NCI-H146 (cell line): ENCODE measurements at places on chromosomes 3 and 15.

- DNase-seq = no peak
Measured at GRCh38 chr3:1318296-1319005, 225.6 kb downstream of the CNTN6 start.

- DNase-seq = no peak
Measured at GRCh38 chr15:78242128-78242527, 7.8 kb upstream of the ACSBG1 start.

GRCh38 chr15:77985031-77985930 lies 92.2 kb downstream of the TBC1D2B start:
- DNase-seq = no peak

GRCh38 chr15:31169558-31169957 lies 68.0 kb upstream of the TRPM1 start:
- no peak for DNase-seq

GRCh38 chr3:155101398-155101797 lies 21.3 kb downstream of the MME start:
- no peak for DNase-seq

- DNase-seq = no peak
Measured at GRCh38 chr15:88125576-88125975, 131.0 kb downstream of the NTRK3 start.

DNA sequence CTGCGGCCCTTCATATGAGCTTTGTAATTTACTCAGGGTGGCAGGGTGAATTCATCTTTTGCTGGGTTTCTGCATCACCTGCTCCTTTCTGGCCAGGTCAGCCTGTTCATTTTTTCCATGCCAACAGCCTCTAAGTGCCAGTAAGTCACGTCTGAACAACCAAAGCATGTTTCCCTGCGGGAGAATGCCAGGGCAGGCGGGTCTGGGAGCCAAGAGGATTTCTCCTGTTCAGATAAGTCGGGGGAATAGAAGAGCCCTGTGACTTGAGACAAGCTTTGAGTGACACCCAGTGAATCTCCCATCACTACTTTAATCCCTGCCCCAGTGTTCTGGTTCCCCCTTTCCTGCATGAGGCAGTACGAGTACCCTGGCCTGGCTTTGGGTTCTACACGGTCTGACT lies 153.1 kb downstream of the PGPEP1L start:
- DNase-seq = no peak

DNA sequence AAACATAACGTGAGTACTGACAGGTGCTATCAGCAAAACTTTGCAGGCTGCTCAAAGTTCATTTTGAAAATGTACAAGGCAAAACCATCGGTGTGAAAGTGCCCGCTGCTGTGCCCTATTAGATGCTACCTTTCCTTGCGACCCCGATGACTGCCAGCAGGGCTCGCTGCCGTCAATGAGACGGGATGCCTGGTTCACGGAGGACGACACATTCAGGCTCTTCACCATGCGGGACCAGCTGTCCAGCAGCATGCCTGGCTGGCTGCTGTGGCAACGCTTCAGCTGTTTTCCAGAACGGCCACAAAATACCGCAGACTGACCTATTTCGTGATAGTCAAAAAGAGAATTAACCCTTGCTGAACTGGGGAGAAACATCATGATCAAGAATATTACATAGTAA lies 92.7 kb upstream of the OCA2 start:
- DNase-seq = no peak

GRCh38 chr3:44842376-44842775 lies 19.3 kb upstream of the TMEM42 start:
- DNase-seq = no peak

DNA sequence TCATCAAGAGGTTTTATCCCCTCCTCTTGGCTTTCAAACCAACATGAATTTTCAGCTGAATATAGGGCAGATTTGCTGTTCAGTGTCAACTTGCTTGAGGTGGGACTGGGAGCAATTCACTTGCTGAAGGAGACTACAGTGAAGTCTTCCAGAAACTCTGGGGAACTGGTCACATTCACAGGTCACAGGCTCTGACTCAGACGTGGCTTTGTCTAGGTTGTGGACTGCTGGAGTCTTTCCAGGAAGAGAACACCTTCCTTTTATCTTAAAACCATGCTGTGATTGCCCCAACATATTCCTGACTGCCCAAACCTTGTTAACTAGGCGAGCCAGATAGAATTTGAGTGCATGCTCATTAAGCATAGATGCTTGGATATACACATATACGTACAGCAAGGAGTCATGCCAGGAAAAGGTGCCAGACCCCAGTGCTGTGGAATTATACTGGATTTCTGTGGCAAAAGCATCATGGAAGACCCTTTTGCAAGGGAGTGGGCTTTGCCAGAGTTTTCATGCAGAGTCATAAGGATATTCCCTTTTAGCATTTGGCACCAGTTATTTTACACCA lies 399.1 kb upstream of the TBL1XR1 start:
- DNase-seq = peak; percentile 21

DNA sequence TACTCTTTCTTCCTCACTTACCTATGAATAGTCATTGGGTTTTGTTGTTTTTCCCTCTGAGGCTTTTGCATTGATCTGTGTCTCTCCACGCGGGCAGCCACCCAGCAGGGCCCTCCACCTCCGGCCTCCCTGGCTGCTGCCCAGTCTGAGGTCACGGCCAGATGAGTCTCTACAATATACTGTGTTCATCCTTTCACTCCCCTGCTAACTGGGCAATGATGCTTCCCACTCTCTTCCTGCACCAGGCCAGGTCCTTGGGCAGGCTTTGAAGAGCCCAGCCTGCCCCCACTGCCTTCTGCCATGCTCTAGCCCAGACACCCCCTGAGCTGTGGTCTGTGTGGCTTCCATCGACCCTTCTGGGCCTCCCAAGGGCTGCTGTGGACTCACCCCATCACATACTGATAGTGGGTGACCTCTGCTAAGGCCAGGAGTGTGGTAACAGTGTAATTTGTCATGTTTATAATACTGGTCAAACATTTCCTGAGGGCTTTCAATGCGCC lies 18.0 kb downstream of the PDIA5 start:
- peak; percentile 38 for DNase-seq

DNA sequence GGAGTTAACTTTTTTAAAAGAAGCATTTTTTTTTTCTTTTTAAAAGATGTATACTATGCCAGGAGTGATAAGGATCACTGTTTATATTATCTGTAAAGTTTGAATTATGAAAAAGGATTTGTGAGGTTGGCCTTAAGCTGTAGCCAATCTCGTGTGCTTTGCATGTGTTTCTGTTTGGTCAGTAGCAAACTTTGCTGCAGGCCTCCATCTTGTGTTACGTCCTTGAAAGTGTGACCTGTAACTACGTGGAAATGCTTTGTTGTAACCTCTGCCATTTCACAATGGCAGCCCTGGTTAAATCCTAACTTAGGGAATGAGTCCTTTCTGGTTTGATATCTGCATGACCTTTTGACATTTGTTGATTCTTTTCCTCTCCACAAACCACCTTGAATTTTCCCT lies 1345.6 kb downstream of the NSUN3 start:
- DNase-seq = no peak

- DNase-seq = peak; percentile 11
Measured at GRCh38 chr15:40908095-40908494, 13.8 kb downstream of the VPS18 start.

GRCh38 chr3:167094632-167095031 lies 285.5 kb downstream of the ZBBX start:
- no peak for DNase-seq

- no peak for DNase-seq
Measured at GRCh38 chr15:57388464-57388863, 12.2 kb downstream of the CGNL1 start.

GRCh38 chr15:88904624-88905327 lies 8.4 kb downstream of the MFGE8 start:
- peak; percentile 33 for DNase-seq

- DNase-seq = no peak
Measured at GRCh38 chr3:18372786-18373405, 52.2 kb downstream of the SATB1 start.

GRCh38 chr3:128054367-128054766 lies 2.1 kb downstream of the SEC61A1 start:
- DNase-seq = no peak

DNA sequence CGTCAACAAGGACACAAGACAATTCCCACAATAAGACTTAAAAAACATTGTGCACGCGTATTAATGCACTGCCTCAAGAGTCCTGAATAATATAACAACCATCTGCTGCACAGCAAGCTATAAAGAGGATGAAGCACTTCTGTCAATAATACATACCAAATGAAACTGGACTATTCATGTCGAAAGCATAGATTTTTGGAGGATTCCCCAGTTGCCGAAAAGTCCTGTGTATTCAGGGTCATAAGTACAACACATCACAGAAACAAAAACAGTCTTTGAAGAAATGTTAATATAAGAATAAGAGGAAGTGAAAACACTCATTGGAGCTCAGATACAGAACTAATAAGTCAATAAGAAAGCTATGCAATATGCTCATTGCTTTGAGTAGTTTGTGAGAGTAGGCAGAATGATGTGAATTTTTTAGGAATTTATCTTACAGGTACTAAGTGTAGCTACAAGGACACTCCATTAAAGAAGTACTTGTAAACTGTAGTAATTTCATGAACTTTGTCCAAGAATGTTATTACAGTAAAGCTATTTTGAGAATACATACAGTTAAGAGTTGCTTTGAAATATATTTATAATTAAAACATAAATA lies 31.6 kb downstream of the CBLB start:
- DNase-seq = no peak

- DNase-seq = no peak
Measured at GRCh38 chr3:53646723-53647122, 152.3 kb downstream of the CACNA1D start.

GRCh38 chr3:123424321-123424998 lies 24.4 kb downstream of the ADCY5 start:
- DNase-seq = no peak

DNA sequence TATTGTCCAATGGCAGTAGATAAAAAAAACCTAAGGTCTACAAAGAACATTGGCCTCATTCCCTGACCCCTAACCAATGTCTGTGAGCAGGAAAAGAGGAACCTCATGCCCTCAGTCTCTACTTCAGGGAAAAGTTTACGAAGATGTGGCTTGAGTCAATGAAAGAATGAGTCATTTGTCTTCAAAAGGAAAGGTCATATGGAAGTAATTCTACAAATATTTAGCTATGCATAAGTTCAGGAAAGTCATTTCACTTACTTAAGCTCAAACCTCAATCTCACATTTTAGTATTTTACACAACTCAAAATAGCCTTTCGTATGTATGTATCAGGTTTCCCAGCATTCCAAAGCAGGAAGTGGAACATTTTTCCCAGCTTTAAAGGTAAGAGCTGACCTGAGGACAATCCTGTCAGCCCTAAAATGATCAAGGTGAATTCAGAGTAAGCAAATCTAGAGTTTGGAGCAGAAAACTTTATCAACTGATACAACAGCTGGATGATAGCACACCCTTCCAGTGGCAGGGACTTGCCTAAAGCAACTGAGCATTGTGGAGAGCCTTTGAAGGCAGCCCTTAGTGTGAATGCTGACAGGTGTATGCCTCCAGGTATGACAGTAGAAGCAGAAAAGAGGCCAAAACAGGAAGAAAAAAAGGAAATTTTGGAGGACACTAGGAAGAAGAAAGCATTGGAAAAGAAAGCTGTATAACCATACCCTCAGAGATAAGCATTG lies 53.9 kb upstream of the ACKR4 start:
- DNase-seq = no peak

DNA sequence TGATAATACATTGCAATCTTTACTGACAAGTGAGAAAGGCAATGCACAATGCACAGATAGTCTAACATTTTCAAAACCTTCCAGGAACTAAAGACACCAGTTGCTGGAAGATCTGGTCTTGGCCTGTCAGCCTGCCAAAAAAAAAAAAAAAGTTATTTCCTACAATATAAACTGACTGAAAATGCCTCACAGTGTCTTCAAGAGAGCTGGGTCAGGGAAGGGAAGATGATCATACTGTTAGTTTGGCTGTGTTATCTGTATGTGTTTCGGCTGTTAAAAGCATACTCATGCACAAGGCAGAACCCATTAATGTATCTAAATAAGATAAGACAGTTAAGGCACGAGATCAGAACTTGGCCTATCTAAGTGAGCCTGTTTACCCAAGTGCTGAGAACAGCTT lies 673.4 kb downstream of the MECOM start:
- no peak for DNase-seq

DNA sequence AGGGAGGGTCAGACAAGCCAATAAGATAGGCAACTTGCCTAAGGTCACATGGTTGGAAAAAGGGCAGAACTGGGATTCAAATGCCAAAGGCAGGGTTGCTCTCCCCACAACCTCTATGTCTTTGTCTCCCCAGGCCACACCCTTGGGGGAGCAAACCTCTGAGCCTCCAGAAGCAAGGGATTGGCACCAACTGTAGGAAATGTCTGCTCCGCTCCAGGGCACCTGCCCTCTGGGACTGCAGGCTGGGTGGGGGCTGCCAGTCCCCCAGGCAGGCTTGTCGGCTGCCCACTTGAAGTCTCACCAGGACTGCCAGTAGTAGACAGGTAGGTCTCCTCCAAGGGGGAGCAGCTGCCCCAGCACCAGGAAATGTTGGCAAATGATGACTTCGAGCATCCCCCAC lies 2.0 kb downstream of the FAM3D start:
- DNase-seq = no peak

- DNase-seq = no peak
Measured at GRCh38 chr15:48091522-48091921, 29.3 kb upstream of the SLC24A5 start.

DNA sequence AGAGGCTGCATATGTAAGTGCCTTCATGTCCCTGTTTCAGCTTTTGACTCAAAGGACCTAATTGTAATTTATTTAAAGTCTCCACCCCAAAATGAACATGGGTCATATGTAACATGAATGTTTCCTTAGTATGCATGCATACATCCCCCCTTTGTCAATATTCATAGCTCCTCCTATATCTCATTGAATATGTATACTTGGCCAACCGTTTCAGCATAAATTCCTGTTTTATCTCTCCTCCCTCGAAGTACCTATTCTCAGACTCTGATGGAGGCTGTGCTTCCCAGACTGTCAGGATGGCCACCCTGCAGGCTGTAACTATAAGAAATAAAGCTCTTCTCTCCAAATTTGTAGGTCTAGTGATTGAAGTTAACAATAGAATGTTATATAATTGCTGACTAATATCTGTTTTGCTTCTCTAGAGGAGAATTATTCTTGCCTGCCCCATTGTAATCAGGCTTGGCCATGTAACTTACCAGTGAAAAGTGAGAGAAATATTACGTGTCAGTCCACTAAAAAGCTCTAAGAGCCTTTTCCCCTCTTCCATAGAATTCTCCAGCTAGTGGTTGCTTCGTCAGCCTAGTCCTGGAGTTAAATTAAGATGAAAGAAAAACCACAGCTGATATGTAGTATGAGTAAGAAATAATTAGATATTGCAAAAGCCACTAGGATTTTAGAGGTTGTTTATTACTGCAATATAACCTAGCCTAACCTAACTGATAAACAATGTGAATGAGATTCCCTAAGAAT lies 245.1 kb downstream of the ZNF385D start:
- no peak for DNase-seq

- DNase-seq = no peak
Measured at GRCh38 chr15:61295239-61295638, 66.1 kb upstream of the RORA start.

- no peak for DNase-seq
Measured at GRCh38 chr15:57054204-57054750, 135.8 kb downstream of the TCF12 start.

GRCh38 chr3:164174059-164174458 lies 904.2 kb downstream of the SI start:
- DNase-seq = no peak

GRCh38 chr3:37170060-37170459 lies 4.3 kb downstream of the LRRFIP2 start:
- DNase-seq = no peak
